ENCODE measurements at places on chromosomes 13 and 19.

DNA sequence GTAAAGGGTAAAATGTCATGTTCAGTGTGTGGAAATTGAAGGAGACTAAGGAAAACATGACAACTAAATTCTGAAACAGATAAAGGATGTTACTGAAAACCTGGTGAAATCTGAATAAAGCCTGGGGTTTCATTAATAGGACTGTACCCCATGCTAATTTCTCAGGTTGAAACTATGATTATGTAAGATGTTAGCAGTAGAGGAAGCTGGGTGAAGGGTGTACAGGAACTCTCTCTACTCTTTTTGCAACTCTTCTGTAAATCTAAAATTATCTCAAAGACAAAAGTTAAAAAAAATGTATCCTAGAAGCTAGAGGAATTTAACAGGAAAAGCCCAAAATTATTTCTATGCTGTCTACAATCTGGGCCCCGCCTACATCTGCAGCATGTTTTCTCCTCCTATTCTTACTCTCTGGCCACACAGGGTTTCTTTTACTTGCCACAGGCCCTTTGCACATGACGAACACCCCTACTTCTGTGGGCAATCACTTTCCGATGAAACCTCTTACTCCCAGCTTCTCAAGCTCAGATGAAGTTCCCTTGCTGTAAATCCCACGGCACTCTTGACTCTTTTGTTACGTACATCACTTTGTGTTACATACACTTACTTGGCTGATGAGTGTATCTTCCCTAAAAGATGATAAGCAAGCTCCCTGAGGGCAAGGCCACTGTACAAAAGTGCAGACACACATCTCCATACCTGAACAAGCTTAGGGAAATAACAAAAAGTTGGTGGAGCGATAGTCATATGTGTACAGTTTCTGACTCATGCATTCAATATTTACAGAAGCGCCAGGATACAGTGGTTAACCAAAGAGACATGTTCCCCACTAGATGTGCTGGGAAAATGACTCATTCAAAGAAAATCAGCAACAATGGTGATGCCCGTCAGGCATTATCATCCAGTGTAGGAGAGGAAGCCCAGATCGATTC lies 32.6 kb downstream of the RUBCNL start:
- no peak for DNase-seq

DNA sequence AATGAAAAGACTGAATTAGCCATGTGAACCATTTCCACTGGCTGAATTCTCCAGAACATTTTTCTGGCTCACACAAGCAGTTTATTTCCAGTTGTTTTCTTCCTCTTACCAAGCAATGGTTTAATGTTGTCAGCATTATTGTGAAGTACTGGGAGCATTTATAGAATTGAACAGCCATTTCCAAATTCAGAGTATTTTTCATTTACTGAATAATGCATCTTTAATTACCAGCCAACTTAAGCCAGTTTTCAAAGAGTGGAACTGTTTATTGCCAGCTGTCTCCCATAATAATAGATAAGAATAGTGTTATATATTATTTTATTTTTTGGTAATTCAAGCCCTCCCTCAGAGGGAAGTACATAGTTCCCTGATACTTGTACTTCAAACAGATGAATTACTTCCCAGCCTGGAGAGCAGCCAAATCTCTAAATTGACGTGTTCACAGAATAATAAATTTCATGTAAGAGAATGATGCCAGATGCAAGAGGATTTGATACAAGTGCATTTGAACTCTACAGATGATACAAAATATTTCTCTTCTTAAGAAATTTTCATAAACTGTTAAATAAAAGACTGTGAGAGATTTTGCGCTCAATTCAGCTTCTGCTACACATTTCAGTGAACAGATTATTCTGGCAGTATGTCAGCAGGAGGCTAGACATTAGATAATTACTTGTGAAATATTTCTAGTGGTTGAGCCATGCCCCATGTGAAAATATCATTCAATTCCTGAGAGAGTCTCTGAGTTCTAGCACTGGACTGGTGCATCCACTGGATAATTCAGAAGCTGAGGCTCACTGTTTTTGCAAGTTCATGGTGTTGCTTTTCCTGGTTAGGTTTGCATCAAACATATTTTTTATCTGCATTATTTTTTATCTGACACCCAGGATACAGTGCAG lies 315.9 kb downstream of the SLC7A1 start:
- no peak for DNase-seq

- DNase-seq: no peak
Measured at GRCh38 chr19:43790587-43790986, 9.8 kb upstream of the KCNN4 start.

DNA sequence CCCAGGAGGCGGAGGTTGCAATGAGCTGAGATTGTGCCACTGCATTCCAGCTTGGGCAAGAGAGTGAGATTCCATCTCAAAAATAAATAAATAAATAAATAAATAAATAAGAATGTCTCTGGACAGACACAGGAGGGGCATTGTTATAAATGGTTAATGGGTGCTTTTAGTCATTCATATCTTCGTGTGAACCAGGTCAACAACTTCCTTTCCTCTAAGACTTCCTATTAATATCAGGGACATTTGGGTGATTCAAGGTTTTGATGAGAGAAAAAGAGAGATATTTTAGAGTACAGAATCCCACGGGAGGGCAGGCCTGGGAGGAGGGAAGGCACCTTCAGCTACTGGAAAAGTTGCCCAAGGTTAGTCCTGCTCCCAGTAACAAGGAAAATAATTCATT lies 23.9 kb downstream of the DHRS12 start:
- no peak for DNase-seq

- no peak for DNase-seq
Measured at GRCh38 chr13:98253526-98253925, 76.5 kb upstream of the RNF113B start.

GRCh38 chr13:99153219-99153618 lies 47.4 kb upstream of the UBAC2 start:
- no peak for DNase-seq

GRCh38 chr19:43300206-43300605 lies 30.9 kb upstream of the PSG9 start:
- no peak for DNase-seq

GRCh38 chr13:29573190-29573589 lies 22.3 kb downstream of the SLC7A1 start:
- DNase-seq: no peak

GRCh38 chr13:19961924-19962323 lies 3.4 kb downstream of the ZMYM2 start:
- no peak for DNase-seq

DNA sequence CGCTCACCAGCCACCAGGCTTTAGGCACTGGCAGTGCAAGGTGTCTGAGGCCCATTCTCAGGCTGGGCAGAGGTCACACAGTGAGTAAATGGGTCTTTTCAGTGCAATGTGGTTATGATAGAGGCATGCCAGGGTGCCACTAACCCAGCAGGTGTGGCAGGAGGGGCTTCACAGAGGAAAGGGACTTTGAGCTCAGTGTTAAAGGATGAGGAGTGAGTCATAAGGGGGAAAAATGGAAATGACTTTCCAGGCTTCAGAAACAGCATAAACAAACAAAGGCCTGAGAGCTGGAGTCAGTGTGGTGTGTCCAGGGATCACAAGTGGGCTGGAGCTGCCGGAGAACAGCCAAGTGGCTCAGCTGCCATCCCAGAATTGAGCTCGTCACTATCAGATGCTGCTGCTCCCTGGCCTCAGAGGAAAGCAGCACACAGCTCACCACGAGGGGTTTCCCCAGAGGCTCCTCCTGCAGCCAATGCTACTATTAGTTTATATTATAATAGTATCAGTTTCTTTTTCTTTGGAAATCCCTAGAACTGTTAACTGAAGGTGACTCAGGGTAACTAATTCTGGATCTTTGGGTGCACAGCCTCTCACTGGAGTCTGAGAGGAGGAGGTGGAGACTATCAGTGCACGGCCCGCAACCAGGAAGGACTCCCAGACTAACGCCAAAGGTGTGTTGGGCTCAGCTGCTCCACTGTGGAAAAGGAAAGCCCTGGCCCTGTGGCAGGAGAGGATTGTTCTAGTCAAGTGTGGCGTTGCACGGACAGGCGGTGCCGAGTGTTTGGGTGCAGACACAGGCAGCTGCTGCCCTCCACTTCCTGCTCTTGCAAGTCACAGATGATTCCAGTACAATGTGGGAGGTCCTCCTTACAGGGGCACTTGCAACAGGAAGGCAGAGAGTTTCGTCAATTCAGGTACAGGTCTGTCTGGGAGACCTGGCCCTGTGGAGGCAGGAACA lies 39.5 kb downstream of the DHRS12 start:
- DNase-seq: no peak

DNA sequence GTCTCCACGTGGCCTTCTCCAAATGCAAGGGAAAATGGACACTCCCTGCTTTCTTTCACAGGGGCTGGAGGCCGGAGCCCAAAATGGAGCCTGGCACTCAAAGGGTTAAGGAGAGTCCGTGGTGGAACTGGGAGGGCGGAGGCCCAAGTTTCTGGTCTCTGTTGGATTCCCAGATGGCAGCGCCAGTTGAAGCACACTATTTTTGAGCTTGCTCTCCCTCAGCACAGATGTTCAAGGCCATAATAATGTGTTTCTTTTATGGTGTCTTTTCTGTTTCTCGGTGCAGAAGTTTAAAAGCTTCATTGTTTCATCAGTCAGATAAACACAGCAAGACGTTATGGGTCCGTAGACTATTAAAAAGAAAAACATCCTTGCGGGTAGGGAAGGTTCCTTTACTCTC lies 67.6 kb downstream of the TNFRSF19 start:
- no peak for DNase-seq

DNA sequence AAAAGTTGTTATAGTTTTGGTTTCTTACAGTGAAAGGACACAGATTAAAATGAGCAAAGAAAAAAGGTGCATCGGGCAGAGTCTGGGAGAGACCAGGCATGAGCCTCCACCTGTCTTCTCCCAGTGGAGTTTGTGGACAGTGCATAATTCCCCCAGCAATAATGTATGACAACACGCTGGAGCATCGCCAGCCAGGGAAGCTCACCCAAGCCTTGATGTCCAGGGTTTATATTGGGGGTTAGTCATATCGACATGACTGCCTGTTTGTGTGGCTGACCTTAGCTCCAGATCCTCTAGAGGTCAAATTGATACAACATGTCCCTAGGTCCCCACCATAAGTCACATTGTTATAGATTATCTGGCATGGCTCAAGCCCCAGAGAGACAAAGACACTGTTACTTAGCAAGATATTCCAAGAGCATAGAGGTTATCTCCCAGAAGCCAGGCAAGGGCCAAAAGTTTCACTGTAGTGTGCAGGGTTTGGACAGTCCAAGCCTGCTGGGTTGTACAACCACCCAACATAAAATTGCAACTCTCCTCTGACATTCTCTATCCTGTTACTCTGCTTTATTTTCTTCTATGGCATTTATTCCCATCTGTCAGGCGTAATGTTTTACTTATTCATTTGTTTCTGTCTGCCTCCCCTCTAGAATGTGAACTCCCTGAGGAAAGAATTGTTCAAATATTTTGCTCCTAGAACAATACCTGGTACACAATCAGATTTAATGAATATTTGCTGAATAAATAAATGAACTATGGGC lies 5.6 kb upstream of the KLK13 start:
- no peak for DNase-seq

DNA sequence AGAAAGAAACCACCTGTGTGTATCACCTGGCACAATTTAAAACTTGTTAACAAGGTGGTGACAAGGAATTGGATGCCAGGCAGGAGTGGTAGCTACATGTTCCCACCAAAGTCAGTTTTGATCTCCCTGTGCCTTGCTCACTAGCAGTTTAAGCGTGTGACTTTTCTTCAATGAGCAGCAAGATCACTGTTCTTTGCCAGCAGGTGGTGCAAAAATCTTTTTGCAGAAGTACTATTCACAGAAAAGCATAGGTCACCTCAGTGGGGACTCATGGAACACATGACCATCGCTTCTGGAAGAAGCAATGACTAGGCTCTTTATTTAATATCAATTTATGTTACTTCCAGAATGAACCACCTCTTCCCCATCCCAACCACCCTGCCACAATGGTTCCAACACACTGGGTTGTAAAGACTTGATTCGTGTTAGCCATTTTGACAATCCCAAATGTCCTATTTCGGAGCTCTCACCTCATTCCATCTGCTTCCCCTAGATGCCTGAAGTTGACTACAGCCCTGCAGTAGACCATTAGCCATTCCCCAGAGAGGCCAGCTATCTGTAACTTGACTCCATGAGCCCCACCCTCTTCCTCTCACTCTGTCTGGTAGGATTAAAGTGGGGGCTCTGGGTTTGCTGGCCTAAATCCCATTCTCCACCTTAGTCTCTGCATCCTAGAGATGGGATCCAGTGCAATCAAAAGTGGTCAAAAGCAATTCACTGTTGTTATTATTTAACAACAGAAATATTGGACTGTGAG lies 59.1 kb upstream of the TNFRSF19 start:
- no peak for DNase-seq

DNA sequence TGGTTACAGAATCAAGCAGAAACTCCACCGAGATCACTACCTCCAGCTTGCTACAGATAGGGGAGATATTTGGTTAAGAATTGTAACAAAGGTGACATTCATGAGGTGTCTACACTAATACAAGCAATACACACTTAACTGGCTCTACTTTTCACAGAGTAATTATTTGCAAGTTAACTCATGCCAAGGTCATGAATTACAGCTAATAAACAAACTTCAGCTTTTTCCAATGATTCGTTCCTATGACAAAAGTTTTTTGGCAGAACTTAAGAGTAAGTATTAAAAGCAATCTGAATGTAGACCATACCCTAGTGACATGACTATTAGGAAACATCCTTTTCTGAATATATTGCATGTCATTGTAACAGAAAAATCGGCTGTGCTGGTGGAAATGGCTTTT lies 72.1 kb downstream of the LHFPL6 start:
- no peak for DNase-seq

DNA sequence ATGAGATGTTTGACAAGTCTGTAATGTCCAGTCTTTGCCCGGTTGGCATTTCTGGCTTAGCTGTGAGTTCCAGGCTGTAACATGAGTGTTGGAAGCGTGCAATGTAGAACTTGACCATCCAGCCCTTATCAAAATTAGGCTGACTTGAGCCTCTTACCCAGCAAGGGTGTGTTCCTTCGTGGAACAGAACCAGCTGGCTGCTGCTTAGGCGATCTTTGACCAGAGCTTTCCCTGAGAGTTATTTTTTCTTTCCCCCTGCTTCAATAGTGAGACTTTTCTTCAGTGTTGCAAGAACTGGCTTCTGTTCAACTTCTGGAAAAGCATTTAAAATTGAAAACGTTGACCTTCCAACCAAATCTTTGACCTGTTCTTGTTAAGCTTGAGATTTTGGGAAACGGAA lies 6.5 kb downstream of the TNFSF13B start:
- no peak for DNase-seq

GRCh38 chr19:3668331-3669081 lies 31.8 kb downstream of the PIP5K1C start:
- DNase-seq: no peak

GRCh38 chr19:8352134-8352827 lies 9.2 kb upstream of the KANK3 start:
- peak; percentile 51 for DNase-seq

- DNase-seq: no peak
Measured at GRCh38 chr19:16347706-16348105, 23.1 kb downstream of the KLF2 start.

DNA sequence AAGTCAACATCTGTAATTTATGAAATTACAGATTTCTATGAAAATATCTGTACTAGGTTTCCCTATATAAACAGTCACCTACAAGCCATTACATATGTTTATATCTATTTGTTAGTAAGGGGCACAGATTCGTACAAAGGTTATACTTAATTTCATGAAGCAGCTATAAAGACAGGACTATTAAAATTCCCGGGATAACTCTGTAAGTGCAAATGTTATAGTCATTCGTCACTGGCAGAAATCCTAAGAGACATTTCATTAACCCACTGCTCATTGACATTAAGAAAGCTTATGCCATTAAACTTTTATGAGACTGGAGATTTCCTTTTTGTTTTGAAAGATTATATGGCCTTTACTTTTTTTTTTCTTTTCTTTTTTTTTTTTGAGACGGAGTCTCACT lies 122.9 kb downstream of the MYO16 start:
- no peak for DNase-seq
